ENCODE measurements at places on chromosomes 4 and X. TPM values are rescaled to one million over a fixed set of nuclear protein-coding genes. Genes with fewer than 3 reads are reported as not detected.
A peak's percentile ranks its signal among the peaks of the same experiment; 100 is the strongest.

Gene TRPC5OS
- not detected for total RNA-seq

DNA sequence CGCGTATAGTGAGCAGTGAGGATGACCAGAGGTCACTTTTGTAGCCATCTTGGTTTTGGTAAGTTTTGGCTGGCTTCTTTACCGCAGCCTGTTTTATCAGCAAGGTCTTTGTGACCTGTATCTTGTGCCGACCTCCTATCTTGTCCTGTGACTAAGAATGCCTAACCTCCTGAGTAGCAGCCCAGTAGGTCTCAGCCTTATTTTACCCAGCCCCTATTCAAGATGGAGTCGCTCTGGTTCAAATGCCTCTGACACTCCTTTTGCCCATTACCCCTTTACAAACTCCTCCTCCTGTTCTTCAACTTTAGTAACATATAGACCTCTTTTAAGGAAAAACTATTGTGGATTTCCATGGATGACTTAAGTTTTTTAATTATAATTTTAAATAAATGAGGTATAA lies 2.6 kb upstream of the INTU start:
- H3K36me3 ChIP-seq, result no peaks in the 10 kb centered on the region
- no peak for DNase-seq
- peaks cover 23% of the 10 kb centered on the region for H3K4me1 ChIP-seq

GRCh38 chr4:147160908-147161513 lies 215.3 kb upstream of the TTC29 start:
- H3K36me3 ChIP-seq, result no peaks in the 10 kb centered on the region
- H3K4me1 ChIP-seq, result peaks cover 15% of the 10 kb centered on the region
- H3K27me3 ChIP-seq, result peaks cover 17% of the 10 kb centered on the region
- H3K27ac ChIP-seq, result no peak overlapping the region
- no peak overlapping the region for H3K4me3 ChIP-seq

- no peak overlapping the region for H3K4me3 ChIP-seq
- no peaks in the 10 kb centered on the region for H3K27me3 ChIP-seq
- H3K4me1 ChIP-seq, result peaks cover 81% of the 10 kb centered on the region
- DNase-seq, result no peak
- peak overlapping the region; percentile 85 for H3K27ac ChIP-seq
Measured at GRCh38 chr4:89294573-89295269, 12.9 kb downstream of the GPRIN3 start.

Gene FAM184B
- total RNA-seq, result not detected

DNA sequence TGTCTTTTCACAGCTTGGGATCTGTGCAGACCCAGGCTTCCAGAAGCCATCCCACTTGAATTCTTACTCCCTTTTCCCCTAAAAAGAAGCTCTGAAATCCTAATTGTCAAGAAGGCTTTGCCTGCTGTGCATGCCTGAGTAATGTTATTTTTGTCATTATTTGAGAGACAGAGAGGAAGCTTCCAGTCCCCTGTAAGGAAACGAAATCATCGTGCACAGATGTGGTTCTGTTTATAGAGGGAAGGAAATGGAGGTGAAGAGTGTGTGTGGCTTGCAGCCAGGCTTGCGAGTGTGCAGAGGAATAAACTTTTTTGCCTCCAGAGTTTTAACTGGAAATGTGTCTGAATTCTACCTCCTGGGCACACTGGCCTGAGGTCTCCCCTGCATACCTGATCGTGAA lies 70.2 kb downstream of the TBL1X start:
- H3K27me3 ChIP-seq, result no peaks in the 10 kb centered on the region
- no peak for DNase-seq

GRCh38 chrX:19064175-19064574 lies 58.1 kb downstream of the ADGRG2 start:
- no peak overlapping the region for H3K27ac ChIP-seq
- no peaks in the 10 kb centered on the region for H3K36me3 ChIP-seq

DNA sequence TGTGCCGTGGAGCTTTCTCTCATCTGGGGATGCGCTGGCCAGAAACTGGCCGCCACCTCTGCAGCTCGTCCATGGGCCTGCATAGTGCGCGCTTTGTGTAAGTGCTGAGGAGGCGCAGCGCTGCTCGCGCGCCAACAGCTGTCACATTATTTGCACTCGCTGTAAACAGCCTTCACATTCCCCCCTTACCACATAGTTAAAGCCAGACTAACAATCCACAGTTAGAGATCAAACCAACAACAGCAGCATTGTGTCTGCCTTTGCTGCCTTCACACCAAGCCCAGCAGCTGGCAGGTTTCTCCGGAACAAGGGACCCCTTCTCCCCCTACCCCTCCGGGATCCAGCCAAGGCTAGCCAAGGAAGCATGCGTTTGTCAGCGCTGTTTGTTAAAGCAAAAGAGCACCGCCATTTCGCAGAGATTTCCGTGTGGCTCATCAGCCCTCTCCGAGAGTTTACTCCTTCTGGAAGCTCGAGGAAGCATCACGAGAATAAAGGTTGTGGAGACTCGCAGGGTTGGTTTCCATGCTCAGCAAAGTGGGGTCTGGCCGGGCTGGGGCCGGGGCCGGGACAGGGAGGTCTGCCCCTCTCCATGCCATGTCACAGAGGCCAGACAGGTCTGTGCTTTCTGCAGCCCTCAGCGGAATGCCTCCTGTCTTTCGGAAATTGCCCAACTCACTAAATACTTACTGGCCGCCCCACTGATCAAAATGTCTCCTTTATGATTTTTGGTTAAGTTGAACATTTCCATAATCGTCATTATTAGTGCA lies 11.0 kb downstream of the BCOR start:
- H3K27ac ChIP-seq, result no peak overlapping the region
- no peaks in the 10 kb centered on the region for H3K27me3 ChIP-seq
- H3K36me3 ChIP-seq, result no peaks in the 10 kb centered on the region

Gene DMP1
- not detected for total RNA-seq

DNA sequence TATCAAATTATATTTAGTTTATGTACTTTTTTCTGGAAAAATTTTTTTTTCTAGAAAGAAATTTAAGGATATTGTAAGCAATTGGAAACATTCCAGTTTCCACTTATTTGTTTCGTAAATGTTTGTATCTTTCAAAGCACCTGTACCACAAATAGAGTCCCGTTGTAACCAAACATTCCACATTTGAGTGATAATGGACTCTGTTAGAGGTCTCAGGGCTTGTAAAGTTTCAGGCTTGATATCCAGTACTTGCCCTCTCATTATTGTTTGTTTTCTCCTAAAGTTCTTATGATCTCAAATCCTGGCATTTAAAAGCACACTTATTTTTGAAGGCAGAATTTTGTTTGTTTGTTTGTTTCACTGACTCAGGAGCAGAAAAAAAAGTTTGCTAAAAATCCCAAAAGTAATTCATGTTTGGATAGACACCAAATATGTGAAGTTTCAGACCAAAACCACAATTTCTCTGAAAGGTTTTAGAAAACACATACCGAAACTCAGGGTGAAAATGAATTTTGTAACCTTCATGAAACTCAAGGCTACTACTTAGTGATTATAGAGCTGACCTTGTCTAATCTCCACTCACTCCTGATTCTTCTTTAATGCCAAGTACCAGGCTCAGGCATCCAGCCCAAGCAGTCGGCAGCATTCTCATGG lies 5.7 kb upstream of the TMEM192 start:
- DNase-seq, result no peak
- H3K36me3 ChIP-seq, result no peaks in the 10 kb centered on the region
- no peak overlapping the region for H3K4me3 ChIP-seq
- H3K27me3 ChIP-seq, result peaks cover 13% of the 10 kb centered on the region

Gene TMEM144
- total RNA-seq, result 11.4 TPM

DNA sequence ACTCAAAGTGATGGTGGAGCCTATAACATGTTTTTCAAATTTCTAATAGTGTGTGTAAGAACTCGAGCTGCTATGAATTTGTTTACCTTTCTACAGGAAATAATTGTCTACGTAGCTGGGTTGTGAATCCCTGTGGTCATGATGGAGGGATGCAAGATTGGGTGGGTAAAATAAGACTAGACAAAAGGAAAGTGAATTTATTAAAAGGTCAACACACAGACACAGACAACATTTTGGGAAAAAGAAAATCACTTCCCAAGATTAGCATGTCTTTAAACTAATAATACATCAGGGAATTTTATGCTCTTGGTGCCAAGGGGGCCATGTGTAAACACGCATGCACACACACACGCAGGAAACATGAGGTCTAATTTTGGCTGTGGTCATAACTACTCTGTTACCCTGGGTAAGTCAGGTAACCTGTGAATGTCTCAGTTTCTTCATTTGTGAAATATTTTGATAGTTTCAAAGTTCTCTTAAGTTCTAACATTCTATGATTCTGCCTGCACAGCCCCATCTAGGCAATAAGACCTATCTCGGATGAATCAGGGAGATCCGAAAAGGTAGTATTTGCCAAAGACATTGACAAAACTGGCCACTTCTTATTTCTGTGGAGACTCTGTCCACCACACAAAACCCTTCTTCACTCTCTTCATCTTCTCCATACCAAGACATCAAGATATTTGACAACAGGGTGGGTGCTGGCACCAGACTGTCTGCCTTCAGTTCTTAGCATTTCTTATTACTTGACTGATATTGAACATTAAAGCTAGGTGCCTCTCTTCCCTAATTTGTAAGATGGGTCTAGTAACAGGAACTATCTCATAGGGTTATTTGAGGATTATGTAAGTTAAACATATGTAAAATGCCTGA lies 1.6 kb upstream of the UNC5C start:
- H3K4me1 ChIP-seq, result peaks cover 34% of the 10 kb centered on the region
- no peaks in the 10 kb centered on the region for H3K36me3 ChIP-seq

- no peak for DNase-seq
- H3K27me3 ChIP-seq, result no peaks in the 10 kb centered on the region
- no peaks in the 10 kb centered on the region for H3K36me3 ChIP-seq
- no peak overlapping the region for H3K27ac ChIP-seq
Measured at GRCh38 chr4:52001616-52002015, 18.5 kb downstream of the LRRC66 start.

- H3K4me1 ChIP-seq, result no peaks in the 10 kb centered on the region
- no peak overlapping the region for H3K4me3 ChIP-seq
- H3K27ac ChIP-seq, result no peak overlapping the region
Measured at GRCh38 chr4:119765469-119765868, 136.9 kb upstream of the PDE5A start.

GRCh38 chrX:121322159-121322558 lies 274.7 kb downstream of the GLUD2 start:
- no peaks in the 10 kb centered on the region for H3K4me1 ChIP-seq
- no peak overlapping the region for H3K4me3 ChIP-seq
- H3K27ac ChIP-seq, result no peak overlapping the region
- no peak for DNase-seq

GRCh38 chr4:141154725-141155124 lies 21.5 kb upstream of the RNF150 start:
- H3K27ac ChIP-seq, result peak overlapping the region; percentile 75
- H3K4me1 ChIP-seq, result peaks cover 18% of the 10 kb centered on the region

- no peaks in the 10 kb centered on the region for H3K27me3 ChIP-seq
- H3K4me3 ChIP-seq, result no peak overlapping the region
- no peaks in the 10 kb centered on the region for H3K4me1 ChIP-seq
- no peaks in the 10 kb centered on the region for H3K36me3 ChIP-seq
Measured at GRCh38 chr4:98493296-98493695, 165.1 kb downstream of the TSPAN5 start.

DNA sequence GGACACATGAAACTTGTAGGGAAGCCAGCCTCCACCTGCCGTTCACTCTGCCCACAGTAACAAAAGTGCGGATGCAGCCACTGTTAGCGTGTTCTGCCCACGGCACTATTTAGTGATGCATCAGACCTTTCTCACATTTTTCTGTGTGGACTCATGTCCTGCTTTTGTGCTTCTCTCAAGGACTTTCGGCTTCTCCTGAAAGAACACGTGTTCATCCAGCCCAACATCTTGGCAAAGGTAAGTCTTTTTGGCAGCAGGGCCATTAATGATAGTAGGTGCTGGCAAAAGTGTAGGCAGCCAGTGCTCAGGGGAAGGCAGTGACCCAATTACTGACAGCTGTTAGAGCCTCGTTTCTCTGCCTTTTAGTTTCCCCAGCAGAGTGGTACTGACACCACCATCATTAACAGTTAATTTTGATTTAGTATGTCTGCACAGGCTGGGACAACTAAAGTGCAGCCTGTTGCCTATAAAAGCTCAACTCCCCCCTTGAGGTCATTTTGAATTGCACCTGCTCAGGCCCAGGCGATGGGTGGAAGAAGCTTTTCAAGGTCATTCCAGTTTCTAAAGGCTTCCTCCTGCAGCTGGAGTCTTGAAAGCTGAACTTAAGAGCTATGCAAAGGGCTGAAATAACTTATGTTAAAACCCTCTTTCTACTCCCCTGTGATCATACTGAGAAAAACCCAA lies 54.5 kb upstream of the HPSE start:
- peaks cover 22% of the 10 kb centered on the region for H3K4me1 ChIP-seq
- H3K27me3 ChIP-seq, result no peaks in the 10 kb centered on the region
- no peaks in the 10 kb centered on the region for H3K36me3 ChIP-seq

Gene EMCN
- total RNA-seq, result 43.6 TPM

DNA sequence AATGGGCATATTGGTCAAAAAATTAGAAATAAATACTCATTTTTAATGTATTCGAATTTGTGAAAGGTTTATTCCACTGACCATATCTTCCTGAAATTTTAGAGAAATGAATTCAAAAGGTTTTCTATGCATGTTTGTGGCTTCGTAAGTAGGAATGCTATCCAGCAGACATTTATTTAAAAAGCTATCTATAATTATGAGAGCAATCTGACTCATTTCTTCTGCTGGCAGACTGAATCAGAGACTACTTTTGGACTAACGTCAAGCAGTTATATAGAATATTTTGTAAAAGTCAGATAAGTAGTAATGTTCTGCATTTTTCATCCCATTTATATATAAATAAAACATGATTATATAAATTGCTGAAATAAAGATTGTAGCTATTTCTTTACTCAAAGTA lies 125.0 kb downstream of the SPCS3 start:
- no peaks in the 10 kb centered on the region for H3K27me3 ChIP-seq
- no peaks in the 10 kb centered on the region for H3K4me1 ChIP-seq
- H3K27ac ChIP-seq, result no peak overlapping the region
- H3K36me3 ChIP-seq, result no peaks in the 10 kb centered on the region
- no peak overlapping the region for H3K4me3 ChIP-seq

- no peaks in the 10 kb centered on the region for H3K36me3 ChIP-seq
- no peak for DNase-seq
- no peaks in the 10 kb centered on the region for H3K4me1 ChIP-seq
- no peak overlapping the region for H3K27ac ChIP-seq
- no peaks in the 10 kb centered on the region for H3K27me3 ChIP-seq
- H3K4me3 ChIP-seq, result no peak overlapping the region
Measured at GRCh38 chrX:150958177-150958576, 25.0 kb upstream of the HMGB3 start.

Gene CDKL2
- 0.11 TPM for total RNA-seq

DNA sequence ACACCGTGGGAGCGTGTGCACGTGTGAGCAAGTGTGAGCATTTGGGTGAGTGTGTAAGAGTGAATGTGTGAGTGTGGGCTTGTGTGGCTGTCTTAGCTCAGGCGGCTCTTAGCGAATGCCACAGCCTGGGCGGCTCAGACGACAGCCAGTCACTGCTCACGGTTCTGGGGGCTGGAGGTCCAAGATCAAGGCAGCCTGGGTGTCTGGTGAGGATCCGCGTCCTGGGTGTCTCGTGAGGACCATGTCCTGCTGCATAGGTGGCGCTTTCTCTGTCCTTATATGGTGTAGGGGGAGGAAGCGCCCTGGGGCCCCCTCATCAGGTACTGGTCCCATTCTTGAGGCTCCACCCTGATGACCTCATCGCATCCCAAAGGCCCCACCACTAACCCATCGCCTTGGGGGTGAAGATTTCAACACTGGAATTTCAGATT lies 4.5 kb downstream of the DOK7 start:
- H3K4me1 ChIP-seq, result peaks cover 81% of the 10 kb centered on the region
- H3K4me3 ChIP-seq, result peak overlapping the region; percentile 75
- peak overlapping the region; percentile 93 for H3K27ac ChIP-seq
- H3K36me3 ChIP-seq, result no peaks in the 10 kb centered on the region
- no peak for DNase-seq
- H3K27me3 ChIP-seq, result peaks cover 49% of the 10 kb centered on the region
